ENCODE measurements at places on chromosomes 11 and 22.

- DNase-seq, result no peak
These were observed 145.8 kb downstream of the APOL5 start for GRCh38 chr22:35863432-35863831.

DNA sequence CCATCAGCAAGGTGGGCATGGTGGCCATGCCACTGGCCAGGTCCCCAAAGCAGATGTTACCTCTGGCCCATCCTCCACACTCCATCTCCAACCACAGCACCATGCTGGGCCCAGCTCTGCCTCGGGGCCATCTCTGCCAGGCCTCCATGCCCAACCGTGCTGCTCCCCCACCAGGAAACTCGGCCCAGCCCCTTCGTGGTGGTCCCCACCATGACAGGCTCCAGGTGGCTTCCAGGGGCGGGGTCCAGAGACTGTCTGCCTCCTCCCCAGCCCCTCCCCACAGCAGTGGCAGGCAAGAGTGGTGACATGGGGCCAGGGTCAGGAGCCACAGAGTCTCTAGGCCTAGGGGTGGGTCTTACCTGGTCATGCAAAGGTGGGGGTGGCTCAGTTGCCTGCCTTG, 27.3 kb downstream of the OR10D3 start:
- no peak for DNase-seq

DNA sequence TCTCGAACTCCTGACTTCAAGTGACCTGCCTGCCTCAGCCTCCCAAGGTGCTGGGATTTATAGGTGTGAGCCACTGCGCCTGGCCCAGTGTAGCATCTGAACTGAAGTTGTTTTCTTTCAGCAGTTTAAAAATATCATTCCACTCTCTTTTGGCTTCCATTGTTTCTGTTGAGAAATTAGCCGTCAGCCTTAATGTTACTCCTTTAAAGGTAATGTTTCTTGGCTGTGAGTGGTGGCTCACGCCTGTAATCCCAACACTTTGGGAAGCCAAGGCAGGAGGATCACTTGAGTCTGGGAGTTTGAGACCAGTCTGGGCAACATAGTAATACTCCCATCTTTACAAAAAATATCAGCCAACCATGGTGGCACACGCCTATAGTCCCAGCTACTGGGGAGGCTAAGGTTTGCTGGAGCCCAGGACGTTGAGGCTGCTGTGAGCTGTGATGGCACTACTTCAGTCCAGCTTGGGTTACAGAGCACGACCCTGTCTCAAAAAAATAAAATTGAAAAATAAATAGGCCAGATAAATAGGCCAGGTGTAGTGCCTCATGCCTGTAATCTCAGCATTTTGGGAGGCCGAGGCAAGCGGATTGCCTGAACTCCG, 25.9 kb downstream of the MCAM start:
- no peak for DNase-seq

GRCh38 chr11:15117751-15118150, 3.0 kb downstream of the INSC start:
- no peak for DNase-seq

- no peak for DNase-seq
These were observed 516.9 kb downstream of the CNTN5 start for GRCh38 chr11:99537681-99538080.

GRCh38 chr11:93209466-93209865, 11.7 kb upstream of the SLC36A4 start:
- DNase-seq, result no peak

DNA sequence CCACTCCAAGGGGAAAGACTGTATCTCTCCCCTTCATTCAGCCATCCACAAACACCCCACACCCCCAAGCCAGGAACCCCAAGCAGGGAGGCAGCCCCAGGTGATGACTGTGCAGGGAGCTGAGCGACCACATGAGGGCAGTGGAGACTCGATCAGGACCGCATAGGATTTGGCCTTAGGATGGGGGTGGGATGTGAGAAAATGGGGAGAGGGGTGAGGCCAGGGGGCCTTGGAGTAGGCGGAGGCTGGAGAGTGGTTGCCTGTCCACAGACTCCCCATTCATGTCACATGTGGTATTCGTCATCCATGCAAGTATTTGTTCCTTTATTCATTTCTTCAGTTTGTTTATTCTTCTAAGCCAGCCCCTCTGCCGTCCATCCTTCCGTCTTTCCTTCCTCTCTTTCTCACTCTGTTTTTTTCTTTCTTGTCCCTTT, 2.7 kb upstream of the RHOD start:
- DNase-seq, result peak; percentile 65

GRCh38 chr11:26620282-26621045, 48.4 kb upstream of the MUC15 start:
- DNase-seq, result no peak

DNA sequence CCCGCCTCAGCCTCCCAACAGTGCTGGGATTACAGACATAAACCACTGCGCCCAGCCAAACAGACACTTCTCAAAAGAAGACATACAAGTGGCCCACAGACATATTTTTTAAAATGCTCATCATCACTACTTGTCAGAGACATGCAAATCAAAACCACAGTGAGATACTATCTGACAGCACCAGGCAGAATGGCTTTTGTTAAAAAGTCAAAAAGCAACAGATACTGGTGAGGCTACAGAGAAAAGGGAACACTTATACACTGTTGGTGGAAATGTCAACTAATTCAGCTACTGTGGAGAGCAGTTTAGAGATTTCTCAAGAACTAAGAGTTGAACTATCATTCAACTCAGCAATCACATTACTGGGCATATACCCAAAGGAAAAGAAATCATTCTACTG, 67.0 kb downstream of the ARHGAP20 start:
- no peak for DNase-seq

DNA sequence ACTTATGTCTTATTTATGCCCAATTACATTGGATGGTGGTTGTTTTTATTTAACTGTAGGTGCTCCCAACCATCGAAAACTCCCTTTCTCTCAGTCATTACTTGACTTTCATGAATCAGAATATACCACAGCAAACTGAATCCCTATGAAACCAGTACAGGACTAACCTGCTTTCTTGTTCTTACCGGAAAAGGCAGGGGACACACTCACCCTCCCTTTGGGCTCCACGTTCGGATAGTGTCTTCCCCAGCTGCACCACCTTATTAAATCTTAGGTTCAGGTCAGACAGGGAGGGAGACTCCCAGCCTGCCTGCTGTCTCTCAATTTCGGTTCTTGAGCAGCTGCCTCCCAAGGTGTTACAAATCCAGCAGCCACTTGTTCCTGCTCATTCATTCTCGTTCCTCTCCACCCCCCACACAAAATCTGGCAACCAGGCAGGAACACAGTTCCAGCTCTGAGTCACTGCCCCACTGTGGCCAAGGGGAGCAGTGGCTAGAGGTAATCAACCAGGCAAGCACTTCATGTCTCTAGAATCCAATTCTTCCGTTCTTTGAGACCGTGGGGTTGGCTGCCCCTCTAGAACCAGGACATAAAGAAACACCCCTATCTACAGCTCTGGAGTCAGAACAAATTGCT, 133.0 kb downstream of the PLEKHA7 start:
- no peak for DNase-seq

GRCh38 chr11:16216831-16217230, 139.5 kb downstream of the SOX6 start:
- no peak for DNase-seq

- no peak for DNase-seq
These were observed 35.0 kb upstream of the MAPK1 start for GRCh38 chr22:21902296-21903087.

DNA sequence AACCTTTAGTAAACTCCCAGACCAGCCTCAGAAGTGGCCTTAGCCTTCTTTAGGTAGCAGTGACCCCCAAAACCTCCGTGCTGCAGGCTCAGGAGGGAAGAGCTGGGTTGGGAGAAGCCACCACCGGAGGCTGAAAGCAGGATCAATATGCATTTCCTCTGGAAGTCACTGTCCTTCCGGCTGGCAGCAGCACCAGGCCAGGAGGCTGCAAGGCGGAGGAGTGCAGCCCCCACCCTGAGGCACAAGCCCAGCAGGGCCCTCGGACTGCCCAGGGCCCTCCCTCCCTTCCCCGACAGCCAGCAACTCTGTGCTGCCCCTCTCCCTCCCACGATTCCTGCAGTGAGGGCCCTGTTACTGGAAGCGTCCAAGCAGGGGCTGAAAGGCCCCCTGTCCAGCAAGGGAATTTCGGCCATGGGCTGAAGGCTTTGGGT, 3.2 kb upstream of the NRXN2 start:
- no peak for DNase-seq

GRCh38 chr22:33785283-33785968, 134.8 kb downstream of the LARGE1 start:
- DNase-seq, result no peak

- peak; percentile 31 for DNase-seq
These were observed 517 bp downstream of the SPINDOC start for GRCh38 chr11:63813563-63814382.

GRCh38 chr11:7672960-7673723, at the start of gene CYB5R2:
Gene CYB5R2 (minus strand): TSS chr11:7673500. CDS start chr11:7672825, 675 bp downstream.
- DNase-seq, result no peak

DNA sequence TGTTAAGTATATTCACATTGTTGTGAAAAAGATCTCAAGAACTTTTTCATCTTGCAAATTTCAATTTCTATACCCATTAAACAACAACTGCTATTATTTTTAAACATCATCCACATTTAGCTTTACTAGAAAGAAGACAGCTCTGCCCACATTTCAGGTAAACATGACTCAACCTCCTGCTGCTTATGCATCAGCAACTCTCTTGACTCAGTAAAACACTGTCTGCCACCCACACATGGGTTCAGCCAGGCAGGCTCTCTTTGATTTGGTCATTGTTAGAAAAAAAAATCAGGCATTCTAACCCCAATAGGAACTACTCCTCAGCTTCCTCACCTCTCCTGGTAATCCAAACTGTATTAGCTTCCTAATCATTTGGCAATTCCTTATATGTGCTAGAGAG, 5.1 kb upstream of the ENDOD1 start:
- no peak for DNase-seq

DNA sequence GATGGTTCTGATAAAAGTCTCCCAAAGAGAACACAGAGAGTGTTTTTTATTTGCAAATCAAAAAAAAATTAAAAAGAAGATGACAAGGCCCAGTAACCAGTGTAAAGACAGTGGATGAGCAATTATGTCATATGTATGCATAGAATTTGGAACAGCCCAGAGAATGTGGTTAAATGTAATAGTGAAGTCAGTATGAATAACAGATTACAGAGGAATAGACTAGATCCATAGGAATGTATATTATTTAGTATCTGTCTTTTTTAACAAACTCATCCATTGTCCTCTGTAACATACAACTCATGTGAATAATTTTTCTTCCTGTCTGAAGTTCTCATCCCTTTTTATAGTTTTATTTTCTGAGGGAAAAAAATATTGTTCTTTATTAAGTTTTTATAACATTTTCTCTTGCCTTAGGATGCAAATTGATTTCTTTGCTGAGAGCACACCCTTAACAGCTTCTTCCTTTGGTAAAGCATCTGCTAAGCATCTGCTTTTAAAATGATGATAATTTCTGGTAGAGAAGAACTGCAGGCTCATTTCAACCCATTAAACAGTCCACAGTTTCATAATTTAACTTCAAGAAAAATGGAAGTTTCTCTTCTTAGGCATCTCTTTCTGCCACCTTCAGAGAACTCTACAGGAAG, 266.5 kb upstream of the MTNR1B start:
- no peak for DNase-seq

GRCh38 chr22:36687516-36687915, 16.0 kb downstream of the CACNG2 start:
- no peak for DNase-seq

GRCh38 chr11:34640050-34640923, 19.4 kb downstream of the EHF start:
- DNase-seq, result no peak

DNA sequence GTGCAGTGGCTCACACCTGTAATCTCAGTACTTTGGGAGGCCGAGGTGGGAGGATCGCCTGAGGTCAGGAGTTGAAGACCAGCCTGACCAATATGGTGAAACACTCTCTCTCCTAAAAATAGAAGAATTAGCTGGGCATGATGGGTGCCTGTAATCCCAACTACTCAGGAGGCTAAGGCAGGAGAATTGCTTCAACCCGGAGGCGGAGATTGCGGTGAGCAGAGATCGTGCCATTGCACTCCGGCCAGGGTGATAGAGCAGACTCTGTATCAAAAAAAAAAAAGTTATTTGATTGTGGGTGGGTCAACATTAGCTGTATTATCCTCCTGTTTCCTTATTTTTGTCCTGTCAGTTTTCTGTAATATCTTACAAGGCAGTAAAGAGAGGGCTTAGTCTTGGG, 11.9 kb upstream of the RFPL1 start:
- DNase-seq, result no peak

- DNase-seq, result no peak
These were observed 16.5 kb upstream of the APOBEC3A start for GRCh38 chr22:38940811-38941384.

- no peak for DNase-seq
These were observed 18.4 kb downstream of the MIAT start for GRCh38 chr22:26675687-26676268.

GRCh38 chr11:62687508-62688396, 1.6 kb downstream of the LRRN4CL start:
- DNase-seq, result no peak

GRCh38 chr11:132114743-132115142, 744.3 kb downstream of the NTM start:
- no peak for DNase-seq

DNA sequence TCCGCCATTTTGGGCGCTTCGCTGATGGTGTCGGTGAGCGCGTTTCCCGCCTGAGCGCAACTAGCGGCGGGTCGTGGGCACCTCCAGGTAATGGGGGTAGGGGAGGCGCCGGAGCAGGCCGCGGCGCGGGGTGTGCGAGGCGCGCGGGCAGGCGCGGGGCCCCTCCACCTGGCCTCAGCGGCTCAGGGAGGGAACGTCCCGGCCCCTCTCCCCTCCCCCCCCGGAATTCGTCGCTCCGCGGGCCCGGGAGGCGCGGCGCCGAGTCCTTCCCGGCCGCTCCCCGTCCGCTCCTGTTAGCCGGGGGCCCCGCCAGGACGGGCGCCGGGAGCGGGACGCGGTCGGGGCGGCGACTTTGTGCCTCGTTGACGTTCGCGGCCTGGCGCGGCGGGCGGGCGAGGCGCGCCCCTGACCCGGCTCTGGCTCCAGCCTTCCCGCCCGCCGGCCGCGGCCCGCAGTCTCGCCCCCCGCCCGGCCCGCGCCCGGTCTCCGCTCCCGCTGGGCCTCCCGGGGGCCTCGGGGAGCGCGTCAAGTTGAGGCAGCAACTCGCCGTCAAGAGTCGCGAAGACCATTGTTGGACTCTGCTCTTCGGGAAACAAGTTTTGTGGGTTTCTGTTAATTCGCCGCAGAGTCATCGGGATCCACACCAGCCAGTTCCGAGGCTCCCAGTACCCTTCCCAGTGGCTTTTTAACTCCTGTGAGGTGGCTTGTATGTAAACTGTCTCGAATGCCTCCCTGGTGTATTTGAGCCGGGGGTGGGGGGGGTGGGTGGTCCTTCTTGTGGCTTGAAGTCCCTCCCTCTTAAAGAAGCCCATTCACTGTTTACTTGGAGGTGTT, at the start of gene PPP6R3:
TSS of gene PPP6R3 (plus strand) at position 12 of the 834 bp plus-strand sequence. CDS start 76,913 bp downstream, outside the sequence.
- DNase-seq, result no peak

DNA sequence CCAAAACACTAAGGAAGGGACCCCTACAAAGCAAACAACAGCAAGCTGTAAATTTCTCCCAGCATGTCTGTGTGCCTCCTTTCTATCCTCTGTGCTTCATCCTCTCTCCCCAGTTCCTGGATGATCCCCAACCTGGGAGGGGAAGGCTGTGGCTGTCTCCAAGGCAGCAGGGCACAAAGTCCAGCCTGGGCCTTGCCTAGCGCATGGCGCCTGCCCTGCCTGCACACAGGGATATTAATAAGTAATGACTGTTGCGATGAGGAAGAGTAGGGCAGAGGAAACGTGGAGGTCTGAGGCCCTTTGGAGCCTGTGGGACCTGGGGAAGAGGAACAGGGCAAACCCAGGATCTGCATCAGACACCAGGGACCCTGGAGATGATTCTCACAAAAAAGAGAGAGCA, 2.0 kb downstream of the USH1C start:
- DNase-seq, result no peak
